Hematopoietic multipotent progenitor cell treated with erythropoietin and hydrocortisone succinate and interleukin-3 and kit ligand, for 8 days (in vitro differentiated cells): ENCODE measurements at places on chromosomes 2 and 18.

DNA sequence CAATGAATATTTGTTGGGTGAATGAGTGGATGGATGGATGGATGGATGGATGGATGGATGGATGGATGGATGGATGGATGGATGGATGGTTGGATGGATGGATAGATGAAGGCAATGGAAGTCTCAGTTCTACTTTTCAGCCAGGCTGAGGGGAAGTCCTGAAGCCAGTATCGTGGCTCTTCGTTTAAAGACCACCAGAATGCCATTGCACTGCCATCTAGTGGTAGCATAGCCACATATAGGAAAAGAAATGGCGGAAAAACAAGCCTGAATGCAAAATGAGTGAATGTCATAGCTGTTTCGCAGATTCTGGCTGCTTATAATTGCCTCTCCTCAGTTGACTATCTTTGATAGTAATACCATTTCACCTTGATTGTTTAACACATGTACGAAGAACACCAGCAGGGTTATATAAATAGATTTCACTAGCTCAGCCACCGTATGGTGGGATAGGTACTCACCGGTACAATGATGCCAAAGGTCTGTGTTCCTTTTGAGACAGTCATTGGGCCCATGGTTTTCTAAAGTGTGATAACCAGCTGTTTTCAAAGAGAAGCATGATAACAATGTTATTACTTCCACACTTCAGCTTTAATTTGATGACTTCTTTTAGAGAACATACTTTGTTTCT, 62.3 kb upstream of the GREB1L start:
- peak; percentile 74 for DNase-seq

DNA sequence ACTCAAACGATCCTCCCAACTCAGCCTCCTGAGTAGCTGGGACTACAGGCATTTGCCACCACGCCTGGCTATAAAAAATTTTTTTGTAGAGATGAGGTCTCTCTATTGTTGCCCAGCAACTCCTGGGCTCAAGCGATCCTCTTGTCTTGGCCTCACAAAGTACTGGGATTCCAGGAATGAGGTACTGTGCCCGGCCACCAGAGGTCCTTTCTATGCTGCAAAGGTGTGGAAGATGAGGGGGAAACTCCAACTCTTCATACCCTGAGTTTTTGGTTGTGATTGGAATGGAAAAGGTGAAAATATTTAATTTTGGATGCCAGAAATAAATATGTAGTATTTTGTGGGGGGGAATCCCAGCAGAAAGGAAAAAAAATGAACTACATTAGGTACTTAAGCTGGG, 36.0 kb downstream of the MRPL33 start:
- DNase-seq: peak; percentile 32

- DNase-seq: no peak
Observed at GRCh38 chr2:221999717-222000116, 299.1 kb downstream of the PAX3 start.

GRCh38 chr2:59694176-59694575, 859.3 kb downstream of the BCL11A start:
- DNase-seq: no peak

- no peak for DNase-seq
Observed at GRCh38 chr2:237150831-237151375, 65.2 kb downstream of the COPS8 start.

DNA sequence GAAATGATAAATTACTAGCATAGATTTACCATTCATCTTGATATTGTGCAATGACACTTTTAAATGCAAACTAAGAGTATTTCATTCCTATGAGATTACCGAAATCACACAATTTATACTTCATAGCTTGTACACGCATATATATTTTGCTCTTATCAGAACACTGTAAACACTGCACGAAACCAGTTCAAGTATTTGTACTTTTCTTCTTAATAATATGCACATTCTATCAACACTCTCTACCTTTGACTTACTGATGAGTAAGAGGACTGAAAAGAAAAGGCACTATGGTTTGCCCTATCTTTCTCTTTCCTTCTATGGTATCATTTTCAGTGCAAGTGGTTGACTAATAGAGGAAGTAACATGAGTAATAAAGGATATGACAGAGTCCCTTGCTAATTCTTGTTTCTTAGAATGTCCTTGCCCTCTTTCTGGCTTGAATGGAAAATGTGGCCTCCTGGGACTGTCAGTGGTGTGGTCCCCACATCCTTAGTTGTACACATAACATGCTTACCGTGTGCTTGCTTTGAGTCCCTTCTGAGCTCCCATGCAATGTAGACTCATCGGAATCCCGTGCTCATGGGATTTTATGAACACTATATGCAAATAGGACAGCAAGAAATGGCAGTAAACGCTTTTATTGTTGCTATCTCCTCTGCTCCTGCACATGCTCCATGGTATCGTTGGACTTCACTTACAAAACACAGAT, 363.5 kb upstream of the TNP1 start:
- peak; percentile 71 for DNase-seq

- DNase-seq: no peak
Observed at GRCh38 chr2:131093696-131094462, 619 bp upstream of the FAM168B start.
